Hematopoietic multipotent progenitor cell treated with erythropoietin and hydrocortisone succinate and interleukin-3 and kit ligand, for 6 days (in vitro differentiated cells): ENCODE measurements at places on chromosomes 3 and 15.

DNA sequence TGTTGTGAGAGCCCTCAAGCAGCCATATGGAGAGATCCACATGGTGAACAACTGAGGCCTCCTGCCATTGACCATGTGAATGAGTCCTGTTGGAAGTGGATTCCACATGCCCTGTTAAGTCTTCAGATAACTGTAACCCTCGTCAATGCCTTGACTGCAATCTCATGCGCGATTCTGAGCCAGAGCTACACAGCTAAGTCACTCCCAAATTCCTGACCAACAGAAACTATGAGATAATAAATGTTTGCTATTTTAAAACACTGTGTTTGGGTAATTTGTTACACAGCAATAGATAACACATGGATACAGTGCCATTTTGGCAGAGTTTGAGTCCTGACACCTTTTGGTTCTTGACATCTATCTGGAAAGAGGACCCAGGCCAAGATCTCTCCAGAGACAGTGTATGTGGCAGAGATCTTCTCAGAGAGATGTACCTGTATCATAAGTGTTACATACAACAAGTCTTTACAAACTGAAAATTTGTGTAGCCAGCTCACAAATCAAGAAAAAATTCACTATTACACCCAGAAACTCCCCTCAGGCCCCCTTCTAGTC, 34.5 kb upstream of the BNC1 start:
- DNase-seq = no peak

- DNase-seq = no peak
These were observed 248.8 kb upstream of the LYSMD4 start for GRCh38 chr15:99981839-99982658.

DNA sequence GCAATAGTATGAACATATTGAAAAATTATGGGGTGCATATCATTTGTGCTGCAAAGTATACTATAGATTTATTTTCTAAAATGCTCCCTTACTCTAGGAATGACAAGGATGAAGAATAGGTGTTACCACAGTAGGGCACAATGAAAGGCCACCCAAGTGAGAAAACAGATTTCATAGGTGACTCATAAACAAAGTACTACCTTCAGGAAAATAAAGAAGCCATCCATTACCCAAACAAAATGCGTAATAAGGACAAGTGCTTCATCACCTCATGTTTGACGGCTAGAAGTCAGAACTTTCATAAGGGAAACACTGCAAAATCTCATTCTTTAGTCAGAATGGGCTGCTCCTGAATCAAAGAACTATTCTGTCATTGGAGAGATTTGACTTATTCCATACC, 116.6 kb downstream of the MFSD1 start:
- no peak for DNase-seq

- DNase-seq = peak; percentile 51
These were observed 13.0 kb upstream of the MAPK6 start for GRCh38 chr15:52005748-52006701.

DNA sequence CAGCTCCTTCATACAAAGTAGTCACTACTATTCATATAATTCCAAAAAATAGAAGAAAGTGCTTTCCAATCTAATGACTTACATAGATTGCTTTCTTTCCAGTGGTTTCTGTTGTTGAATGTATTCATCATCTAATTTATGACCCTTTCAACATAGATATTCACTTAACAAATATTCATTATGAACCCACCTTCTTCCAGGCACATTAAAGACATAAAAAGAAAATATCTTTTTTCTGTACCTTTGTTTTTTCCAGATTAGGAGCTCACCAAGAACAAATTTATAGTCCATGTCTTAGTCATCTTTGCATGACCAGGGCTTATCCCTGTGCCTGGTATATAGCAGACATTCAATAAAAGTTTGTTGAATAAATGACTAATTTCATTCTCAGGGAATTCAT, 32.4 kb upstream of the PDZRN3 start:
- no peak for DNase-seq

- DNase-seq = no peak
These were observed 5.1 kb downstream of the LACTB start for GRCh38 chr15:63126726-63127125.

- DNase-seq = no peak
These were observed 54.9 kb downstream of the CHDH start for GRCh38 chr3:53791317-53791716.

DNA sequence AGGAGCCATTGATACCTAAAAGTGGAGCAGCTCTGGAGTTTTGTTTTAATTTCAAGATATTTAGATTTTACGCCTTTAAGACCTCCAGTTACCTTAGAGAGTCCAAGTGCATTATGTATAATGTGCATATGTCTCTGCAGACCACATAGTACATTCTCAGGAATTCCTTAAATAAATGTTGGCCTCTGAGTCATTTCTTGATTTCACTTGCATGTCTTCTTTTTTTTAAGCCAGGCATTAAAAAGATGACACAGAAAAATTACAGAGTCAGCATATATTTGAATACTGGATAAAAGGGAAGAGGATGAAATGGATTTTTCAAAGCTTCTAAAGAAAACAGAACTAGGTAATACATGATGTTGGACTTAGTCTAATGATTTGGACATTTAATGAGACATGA, 125.2 kb downstream of the TMCO5A start:
- DNase-seq = no peak

GRCh38 chr3:133832802-133833144, 27.2 kb downstream of the SRPRB start:
- no peak for DNase-seq

DNA sequence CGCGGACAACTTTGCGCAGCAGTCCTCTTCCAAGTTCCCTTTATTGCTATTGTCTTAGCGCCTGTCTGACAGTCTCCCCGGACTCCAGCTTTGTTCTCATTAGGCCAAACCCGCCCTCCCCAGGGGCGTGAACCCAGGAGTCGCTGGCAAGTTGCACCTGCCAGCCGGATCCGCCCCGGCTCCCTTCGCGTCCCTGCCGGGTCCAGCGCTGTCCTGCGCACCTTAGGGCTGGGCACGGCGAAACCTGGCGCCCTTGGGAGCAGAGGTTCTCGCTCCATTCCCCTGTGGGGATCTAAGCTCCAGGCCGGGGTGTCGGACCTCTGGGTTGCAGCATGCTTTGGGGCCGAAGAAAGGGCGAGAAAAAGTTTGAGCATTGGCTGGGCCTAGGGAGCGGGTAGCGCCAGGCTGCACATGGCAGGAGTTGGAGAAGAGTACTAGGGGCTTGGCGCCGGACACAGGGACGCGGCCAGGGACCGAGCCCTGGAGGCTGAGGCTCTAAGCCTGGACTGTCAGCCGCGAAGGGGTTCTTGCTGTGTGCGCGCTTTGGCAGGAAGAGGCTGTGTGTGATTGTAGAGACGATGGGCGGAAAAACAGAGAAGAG, 335.1 kb upstream of the THRB start:
- DNase-seq = peak; percentile 4

DNA sequence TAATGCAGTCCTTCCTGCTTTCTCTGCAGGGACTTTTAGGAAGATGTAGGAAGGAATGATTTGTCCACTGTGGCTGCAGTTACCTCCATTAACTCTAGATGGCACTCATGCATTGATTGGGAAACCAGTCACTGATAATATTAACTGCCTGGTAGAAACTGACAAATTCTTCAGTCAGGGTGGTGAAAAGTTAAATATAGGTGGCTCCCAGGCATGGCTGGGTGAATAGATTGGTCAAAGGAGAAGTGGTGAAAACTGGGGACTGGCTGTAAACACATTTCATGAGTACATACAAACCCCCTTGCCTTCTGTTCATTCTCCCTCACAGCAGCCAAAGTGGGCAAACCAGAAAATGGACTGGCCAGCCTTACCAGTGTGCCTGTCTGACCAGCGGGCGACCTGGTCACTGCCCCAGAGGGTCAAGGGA, 333.4 kb downstream of the THSD4 start:
- DNase-seq = peak; percentile 69

GRCh38 chr3:184134746-184135148, 411 bp upstream of the EIF2B5 start:
- no peak for DNase-seq

GRCh38 chr3:161890147-161890625, 393.6 kb downstream of the OTOL1 start:
- DNase-seq = peak; percentile 18

DNA sequence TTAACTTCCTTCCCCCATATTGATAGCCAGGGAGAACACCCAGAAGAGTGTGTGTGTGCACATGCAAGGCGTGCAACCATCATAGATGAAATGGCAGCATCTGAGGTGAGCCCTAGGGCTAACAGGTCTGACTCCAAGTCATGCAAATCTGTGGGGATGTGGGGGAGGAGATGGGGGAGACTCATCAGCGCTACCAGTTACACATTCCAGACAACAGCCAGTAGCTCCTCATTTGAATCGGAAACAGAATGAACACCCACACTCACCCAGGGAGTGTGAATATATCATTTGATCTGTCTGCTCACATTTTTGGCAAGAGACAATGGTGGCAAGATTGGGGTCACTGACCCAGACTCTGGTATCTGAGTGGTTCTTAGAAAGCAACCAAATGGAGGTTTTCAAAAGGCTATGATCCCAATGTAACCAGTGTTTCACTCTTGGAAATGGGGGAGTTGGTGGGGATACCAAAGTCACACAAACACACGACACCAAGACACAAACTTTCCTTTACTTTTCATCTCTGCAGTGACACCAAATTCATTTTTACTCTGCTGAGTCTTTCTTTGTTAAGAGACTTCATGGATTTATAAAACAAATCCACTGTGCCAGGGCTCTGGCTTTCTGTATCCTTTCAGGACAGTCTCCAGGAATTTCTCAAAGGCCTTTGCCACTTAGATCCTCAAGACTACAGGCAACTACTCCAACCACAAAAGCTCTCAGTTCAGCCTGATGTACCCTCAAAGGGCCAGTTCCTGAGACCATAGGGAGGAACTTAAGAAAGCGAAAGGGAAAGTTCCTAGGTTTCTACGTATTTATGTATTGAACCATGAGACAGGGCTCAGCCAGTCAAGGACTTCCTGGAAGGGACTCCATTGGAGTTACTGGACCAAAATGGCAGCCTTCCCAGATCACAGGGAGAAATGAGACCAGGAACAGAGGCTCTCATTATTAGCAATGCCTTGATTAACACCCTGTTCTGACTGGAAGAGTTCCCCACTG, 2.2 kb downstream of the CDCP1 start:
- DNase-seq = peak; percentile 37

DNA sequence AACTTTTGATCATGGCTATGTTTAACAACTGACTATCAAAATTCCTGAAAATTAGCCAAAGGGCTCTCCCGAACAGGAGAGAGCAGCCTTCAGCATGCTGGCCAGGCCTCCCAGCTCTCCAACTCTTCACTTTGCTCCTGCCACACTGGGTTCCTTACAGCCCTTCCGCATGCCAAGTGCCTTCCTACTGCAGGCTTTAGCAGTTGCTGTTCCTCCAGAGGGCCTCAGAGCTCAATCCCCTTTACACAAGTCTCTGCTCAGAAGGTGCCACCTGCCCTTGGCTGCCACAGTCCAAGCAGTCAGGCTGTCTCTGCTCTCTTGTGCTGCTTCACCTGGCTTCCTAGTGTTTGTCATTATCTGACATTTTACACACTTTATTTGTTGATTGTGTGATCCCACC, 553.1 kb upstream of the PPP2R3A start:
- DNase-seq = no peak

DNA sequence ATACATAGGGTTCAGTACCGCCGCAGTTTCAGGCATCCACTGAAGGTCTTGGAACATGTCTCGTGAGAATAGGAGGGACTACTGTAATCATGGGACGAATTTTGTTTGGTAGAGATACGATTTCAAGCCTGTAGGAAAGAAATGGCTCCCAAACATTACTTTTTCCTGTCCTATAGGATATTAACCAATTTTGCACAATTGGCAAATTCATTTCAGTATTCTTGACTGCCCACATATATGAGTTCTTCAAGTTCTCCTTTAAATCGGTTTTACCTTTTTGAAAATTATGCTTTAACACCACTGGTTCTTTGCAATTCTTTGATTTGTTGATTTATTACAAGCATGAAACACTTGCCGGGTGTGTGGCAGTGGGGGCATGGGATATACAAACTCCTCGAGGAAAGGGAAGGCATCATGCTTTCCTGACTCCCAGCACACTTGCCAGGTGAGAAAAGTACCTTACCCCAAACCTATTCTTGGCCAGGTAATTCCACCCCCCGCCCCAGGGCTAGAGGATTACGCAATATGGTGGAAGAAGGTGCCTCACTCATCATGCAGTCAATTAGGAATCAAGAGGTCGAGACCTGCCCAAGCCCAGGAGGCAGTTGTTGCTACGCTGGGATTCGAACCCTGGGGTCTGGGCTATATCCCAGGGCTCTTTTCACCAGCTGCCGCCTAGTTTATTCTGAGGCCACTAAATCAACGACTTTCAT, 584 bp upstream of the LARS2 start:
- no peak for DNase-seq

DNA sequence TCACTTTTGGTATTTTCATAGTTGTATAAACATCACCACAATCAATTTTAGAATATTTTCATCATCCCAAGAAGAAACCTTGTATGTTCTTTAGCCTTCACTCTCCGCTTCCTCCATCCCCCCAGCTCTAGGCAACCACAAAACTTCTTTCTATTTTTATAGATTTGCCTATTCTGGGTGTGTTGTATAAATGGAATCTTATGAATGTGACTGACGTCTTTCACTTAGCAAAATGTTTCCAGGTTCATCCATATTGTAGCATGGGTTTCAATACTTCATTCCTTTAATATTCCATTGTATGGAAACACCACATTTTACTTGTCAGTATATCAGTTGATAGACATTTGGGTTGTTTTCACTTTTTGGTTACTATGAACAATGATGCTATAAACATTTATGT, 335.8 kb upstream of the GOLIM4 start:
- DNase-seq = no peak

- no peak for DNase-seq
These were observed 8.3 kb upstream of the VILL start for GRCh38 chr3:37982331-37982730.

DNA sequence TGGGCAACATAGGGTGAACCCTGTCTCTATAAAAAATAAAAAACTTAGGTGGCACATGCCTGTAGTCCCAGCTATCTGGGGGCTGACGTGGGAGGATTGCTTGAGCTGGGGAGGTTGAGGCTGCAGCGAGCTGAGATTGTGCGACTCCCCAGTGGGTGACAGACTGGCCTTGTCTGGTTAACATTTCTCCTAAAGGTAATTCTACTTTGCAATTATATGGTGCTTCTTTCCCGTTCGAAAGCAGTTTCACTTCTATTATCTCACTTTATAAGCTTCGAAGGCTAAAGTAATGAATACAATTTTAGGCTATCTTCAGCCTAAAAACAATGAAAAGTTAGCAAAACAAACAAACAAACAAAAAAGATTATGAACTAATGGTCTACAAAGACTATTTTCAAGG, 35.3 kb downstream of the COMMD2 start:
- DNase-seq = no peak

DNA sequence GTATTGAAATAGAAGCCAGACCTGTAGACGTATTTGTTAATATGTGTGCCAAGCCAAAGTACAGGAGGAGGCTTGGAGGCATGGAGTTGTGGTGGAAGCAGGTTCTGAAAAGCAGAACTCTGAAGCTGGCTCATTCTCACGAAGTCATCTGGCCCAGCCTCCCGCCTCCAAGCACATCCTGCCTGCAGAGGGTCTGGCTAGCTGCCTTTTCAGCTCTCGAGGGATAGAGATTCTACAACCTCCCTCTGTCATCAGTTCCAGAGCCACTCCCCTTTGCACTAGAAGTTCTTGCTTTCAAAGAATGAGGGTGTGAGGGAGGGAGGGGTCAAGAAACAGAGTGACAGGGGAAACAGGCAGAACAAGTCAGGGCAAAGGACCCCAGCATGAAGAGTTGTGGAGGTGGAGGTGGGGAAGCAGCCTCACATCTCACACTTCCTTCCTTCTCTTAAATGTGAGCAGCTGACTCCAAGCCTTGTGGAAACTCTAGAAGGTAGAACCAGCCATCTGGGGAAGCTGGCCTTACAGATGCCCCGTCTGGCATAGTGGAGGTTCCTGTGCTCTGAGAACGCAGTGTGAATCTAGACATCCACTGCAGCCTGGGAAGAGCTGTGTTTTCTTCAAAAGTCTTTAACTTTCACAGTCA, 95.3 kb downstream of the SLC49A4 start:
- DNase-seq = peak; percentile 35
